ENCODE measurements at places on chromosomes 7 and 10.

DNA sequence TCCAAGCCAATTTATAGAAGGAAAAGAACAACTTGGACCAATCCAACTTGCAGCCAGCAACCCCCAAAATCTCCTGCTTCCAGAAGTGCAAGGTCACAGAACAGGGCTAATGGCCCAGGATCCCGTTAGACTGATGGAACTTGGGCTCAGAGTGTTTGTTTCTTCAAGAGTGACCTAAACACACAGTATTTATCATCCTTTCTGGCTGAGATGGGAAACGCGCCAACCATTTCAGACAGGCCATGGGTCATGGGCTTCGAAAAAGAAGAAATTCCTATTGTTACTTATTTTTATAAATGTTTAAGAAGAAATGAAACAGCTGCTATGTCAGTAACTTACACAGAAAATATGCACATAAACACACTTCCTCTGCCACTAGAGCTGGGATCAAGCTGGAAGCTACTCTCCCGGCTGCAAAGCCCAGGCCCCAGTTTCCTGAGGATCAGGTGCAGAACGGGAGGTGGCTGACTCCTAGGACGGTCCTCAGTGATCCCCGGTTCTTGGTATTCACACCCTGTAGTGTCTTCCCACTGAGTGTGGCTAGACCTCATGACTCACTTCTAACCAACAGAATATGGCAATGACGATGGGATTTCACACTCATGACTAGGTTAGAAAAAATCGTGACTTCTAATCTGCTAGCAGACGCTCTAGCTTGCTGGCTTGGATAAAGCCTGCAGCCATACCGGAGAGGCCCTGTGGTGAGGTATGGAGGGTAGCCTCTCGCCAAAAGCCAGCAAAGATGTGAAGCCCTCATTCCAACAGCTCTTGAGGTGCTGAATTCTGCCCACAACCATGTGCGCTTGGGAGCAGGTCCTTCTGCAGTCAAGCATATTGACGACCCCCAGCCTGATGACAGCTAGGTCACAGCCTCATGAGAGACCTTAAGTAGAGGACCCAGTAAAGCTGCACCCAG lies 60.2 kb downstream of the CHST15 start:
- no peak for DNase-seq

DNA sequence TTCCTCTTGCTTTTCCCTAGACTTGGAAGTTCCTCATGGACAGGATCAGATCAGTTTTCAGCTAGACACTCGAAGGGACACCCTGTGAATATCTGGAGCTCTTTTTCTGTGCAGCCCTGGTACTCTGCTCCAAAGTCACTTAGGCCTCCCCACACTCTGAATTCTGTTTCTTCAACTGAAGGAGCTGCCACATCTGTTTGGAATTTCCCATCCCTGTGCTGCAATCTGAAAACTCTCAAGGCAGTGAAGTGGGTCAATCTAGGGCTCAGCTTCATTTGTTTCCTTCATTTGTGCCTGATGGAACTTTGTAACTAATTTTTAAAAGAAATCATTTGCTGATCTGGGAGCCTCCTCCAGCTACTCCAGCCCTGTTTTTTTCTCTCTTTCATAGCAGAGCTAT lies 9.6 kb downstream of the EPC1 start:
- no peak for DNase-seq

DNA sequence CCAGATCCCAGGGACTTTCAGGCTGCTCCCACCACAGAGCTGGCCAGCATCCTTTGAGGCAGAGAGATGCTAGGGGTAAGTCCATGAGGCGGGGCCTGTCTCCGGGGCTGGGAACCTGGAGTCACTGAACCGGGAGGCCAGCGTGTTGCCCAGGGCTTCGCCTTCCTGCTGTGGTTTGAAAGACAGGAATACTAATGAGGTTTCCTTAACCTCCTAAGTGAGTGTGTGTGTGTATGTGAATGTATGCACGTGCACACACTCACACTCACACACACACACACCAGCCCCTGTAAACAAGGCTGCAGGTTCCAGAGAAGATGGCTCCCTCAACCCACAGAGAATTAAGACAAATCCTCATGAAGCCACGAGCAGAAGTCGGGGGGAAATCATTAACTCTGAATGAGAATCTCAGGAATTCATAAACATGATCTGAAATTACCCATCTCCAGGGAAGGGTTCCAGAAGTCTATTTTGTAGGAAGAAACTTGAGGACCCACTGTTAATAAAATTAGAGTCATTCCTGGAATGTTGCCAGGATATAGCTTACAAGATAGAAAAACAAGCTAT lies 20.3 kb upstream of the PFKP start:
- no peak for DNase-seq

DNA sequence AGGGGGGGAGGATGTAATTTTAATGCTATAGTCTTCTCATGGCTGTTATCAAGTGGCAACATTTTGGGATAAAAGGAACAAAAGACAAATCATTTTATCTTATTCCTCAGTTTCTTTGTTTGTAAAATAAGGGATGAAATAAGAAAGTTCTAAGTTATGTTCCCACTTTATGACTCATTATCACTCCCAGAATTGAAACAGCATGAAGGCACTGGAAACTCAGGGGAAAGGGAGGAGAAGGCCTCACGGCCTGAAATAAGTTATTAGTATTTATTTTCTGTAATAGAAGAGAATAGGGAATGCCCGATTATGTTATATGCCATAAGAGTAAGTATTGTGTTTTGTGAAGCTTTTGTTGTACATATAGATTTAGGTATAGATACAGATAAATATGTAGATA lies 85.0 kb upstream of the NAMPT start:
- no peak for DNase-seq

DNA sequence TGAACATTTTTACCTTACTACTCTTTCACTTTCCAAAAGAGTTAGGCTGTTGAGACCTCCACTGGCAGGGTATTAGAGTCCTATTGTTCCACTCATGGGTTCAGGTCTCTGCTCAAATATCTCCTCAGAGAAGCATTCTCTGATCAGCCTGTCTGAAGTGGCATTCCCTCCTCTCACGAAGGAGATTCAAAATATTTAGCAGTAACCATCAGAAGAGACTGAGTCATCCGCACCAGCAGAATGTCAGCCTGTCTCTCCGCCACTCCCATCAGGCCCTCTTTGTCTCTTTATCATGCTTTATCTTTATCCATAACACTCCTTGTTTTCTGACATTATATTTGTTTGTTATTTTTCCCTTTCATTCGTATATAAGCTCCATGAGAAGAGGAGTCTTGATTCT lies 79.1 kb downstream of the AASS start:
- no peak for DNase-seq

GRCh38 chr10:9670911-9671310 lies 1346.8 kb upstream of the CELF2 start:
- DNase-seq = no peak

DNA sequence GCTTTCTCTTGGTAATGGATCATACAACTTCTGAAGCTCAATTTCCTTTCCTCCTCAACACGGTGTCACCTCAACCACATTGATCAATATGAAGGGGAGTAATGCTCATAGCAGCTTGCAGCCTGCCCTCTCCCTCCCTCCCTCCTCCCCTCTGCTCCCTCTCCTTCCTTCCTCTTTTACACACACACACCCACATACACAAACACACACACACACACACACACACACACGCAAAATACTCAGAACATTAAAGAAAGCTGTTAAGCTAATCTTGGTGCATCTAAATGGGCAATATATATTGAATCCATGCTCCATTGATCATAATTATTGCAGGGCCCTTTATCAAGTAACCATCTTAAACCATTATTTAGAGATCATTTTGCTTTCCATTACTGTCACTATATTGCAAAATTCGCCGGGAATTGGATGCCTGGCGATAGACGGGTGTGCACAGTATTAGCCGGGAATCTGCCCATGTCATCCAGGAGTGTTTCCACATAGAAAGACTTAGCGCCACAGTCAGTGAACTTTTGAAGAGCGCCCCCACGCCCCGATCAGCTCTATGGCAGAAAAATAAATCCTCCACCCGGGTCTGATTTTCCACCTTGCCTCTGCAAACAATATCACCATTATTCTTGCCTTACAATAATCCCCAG lies 122.0 kb downstream of the PRLHR start:
- DNase-seq = no peak

DNA sequence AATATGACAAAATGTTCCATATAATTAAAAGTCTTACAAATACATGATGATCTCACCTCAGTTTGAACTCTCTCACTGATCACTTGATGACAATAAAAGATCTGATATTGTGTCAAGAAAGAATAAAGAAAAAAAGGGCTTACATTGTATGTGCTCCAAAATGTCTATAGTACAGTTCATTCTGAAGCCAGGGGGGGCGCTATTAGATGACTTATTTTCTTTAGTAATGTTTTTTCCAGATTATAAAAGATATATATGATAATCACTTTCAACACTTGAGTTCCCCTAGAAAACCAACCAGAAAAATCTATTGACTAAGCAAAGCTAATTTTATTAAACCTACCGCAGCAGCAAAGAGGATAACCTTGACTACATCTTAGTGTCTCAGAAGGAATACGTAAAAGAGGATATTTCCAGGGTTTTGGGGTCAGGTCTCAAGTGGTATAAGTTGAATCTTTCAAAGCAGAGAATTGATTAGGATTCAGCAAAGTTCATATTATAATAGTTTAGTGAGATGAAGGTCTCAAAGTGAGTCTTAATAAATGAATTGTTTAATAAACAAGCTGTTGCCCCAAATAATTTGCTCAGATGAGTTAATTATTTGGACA lies 55.8 kb downstream of the PTN start:
- no peak for DNase-seq

DNA sequence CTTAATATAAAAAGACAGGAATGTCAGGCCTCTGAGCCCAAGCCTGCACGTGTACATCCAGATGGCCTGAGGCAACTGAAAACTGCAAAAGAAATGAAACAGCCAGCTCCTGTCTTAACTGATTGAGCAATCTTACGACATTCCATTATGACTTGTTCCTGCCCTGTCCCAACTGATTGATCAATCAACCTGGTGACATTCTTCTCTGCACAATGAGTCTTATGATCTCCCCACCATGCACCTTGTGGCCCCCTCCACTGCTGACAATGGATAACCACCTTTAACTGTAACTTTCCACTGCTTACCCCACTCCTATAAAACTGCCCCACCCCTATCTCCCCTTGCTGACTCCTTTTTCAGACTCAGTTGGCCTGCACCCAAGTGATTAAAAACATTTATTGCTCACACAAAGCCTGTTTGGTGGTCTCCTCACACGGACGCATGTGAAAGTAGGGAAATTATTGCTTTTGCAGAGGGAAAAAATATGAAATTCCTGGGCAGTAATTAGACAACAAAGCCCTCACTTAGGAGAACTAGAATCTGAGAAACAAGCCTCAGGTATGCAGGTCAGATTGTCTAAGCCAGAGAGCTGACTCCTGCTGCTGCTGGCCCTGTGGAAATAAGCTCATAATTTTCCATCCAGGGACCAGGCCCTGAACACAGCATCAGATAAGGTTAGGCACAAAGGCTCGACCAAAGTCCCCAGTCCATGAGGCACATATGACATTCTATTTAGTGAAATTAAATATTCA lies 5.3 kb downstream of the CYP3A7 start:
- no peak for DNase-seq
